ENCODE measurements at places on chromosomes 11 and 22.
A peak's percentile ranks its signal among the peaks of the same experiment; 100 is the strongest.

- no peak for DNase-seq
Measured at GRCh38 chr22:24894220-24894975, 52.1 kb downstream of the LHFPL7 start.

DNA sequence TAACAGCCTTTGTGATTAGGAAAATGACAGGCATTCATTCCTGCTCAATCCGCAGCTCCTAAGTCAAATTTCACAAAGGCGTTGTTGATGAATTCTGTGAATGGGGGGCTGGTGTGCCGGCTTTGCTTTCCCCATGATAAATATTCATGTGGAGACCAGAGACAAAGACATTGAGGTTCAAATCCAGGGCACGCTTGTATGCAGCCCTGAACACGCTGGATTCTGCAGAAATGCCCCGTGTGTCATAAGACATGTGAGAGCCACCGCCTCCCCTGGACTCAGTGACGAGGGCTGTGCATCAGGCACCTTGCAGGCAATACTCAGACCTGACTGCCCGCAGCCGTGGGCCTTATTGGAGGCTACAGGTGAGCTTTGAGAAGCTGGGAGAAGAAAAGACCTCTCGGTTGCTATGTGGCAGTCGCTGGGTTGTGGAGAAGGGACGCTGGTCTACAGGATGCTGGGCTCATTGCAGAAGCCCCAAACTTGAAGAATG lies 906.2 kb downstream of the BRD1 start:
- DNase-seq: no peak

DNA sequence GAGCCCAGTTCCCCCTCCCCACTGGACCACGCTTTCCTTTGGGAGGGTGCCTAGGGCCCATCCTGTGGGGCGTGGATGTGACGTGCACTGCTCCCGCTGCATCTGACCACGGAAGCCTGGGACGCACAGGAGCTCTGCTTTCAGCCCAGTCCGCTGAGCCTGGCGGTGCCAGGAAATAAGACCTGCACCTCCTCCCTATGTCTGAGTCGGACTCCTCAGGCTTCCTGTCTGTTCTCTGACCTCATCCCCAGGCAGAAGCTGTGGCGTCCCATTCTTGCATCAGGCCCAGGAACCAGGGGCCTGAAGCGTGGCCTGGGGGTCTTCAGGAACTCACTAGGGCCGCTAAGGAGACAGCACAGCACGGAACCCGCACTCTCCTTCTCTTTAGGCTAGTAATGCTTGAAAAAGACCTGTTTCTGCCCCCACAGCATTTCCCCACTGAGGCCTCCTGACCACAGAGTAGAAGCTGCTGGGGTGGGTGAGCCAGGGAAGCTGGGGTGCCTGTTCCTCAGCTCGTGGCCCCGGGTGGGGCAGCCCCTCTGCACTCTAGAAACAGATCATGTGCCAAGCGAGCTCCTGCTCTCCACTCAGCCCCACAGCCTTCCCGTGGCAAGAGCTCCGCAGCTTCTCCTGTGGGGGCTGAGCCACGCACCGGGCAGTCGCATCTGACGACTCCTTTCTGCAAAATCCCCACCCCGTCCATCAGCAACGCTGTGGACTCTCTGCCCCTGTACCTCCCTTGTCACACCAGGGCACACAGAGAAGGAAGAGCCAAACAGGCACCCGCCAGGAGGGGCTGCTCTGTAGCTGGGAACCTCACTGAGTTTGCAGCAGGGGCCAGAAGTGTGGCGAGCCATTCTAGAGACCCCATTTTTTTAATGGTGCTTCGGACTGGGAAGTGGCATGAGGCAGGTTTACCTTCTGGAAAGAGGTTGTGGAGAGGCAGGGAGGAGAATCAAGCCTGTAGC lies 22.6 kb downstream of the MOV10L1 start:
- DNase-seq: no peak

DNA sequence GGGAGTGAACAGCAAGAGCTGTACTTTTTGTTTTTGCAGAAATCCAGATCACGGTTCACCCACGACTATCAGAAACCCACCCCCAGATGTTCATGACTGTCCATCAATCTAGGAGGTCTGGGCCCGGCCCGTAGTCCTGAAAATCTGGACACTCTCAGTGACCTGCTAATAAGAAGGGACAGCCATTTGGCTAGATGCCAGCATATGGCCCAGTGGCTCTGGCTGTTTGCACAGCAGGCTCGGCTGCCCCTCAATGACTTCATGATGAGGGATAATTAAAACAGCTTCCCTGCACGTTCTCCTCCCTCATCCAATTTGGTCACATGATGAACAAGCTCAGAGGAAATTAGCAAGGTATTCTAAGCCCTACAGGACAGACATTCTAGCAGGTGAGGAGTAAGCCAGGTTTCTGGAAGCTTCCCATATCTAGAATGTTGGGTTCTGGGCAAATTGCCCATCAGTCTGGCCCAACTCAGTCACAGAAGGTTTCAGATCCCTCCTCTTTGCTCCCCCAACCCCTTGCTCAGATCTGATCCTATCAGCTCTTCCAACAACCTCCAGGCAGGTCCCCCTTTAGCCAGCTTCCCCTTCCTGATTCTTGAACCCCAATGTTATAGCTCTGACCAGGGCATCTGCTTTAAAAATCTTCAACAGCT lies 397.3 kb downstream of the SHANK2 start:
- no peak for DNase-seq

DNA sequence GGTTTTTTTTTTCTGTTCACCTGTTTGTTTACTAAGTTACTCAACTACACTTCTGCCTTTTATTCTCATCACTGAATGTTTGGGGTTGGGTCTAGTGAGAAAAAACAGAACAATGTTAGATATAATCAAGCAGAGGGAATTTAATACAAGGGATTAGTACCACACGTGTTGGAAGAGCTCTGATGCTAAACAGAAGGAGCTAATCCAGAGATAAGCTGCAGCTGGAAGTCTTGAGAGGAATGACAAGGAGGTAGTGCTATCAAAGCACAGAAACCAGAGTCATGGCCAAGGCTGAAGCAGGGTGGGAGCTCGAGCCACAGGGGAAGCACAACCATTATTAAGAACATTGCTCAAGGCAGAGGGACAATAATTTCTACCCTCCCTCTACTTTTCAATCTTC lies 604.1 kb upstream of the ANO5 start:
- DNase-seq: no peak

GRCh38 chr22:47779474-47779873 lies 1017.0 kb downstream of the TBC1D22A start:
- DNase-seq: no peak

DNA sequence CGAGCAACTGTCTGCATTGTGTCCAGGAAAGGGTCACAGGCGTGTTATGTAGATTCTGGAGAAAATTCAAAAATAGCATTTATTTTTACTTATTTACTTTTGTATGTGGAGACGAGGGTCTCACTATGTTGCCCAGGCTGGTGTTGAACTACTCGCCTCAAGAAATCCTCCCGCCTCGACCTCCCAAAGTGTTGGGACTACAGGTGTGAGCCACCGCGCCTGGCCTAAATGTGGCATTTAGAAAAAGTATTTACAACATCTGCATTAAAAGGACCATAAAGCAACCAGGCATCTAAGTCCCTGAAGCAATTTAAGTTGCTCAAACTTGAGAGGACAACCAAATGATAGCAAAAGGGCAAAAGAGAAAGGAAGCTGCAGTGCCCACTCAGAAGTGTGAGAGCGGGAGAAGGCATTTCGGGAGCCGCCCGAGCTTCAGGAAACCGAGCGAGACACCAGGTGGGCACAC lies 595 bp downstream of the TRIM66 start:
- DNase-seq: no peak

DNA sequence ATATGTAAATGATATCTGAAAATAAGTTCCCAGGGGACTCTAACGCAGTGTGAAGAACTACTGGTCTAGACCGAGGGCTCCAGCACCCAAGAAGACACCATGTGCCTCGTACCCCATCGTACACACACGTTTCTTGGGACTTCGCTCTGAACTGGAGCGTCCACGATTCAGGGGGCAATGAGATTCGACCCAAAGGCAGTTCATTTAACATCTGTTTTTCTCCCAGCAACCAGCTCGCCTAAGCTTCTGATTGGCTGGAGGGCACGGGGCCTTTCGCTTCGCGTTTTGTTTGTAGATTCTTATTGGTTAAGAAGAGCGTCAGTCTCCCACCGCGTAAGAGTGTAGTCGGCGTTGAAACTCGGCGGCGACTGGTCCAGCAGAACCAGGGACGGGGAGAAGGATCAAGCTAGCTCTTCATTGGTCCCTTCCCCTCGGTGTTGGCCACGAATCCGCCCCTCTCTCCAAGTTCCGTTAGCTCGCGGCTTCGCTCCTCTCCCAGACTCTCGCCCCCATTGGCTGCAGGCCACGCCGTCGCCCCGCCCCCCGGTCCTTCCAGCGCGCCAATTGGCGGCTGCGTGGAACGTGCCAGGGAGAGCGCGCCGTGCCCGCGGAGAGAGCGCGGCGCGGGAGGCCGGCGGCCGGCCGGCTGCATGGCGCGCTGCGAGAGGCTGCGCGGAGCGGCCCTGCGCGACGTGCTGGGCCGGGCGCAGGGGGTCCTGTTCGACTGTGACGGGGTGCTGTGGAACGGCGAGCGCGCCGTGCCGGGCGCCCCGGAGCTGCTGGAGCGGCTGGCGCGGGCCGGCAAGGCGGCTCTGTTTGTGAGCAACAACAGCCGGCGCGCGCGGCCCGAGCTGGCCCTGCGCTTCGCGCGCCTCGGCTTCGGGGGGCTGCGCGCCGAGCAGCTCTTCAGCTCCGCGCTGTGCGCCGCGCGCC lies at the start of gene PDXP:
TSS of gene PDXP (plus strand) at position 591 of the 933 bp plus-strand sequence. CDS start at position 651, 60 bp downstream.
- peak; percentile 99 for DNase-seq

- DNase-seq: no peak
Measured at GRCh38 chr22:47550524-47551430, 788.3 kb downstream of the TBC1D22A start.

GRCh38 chr22:19036523-19037273 lies 85.5 kb downstream of the DGCR2 start:
- no peak for DNase-seq

- DNase-seq: no peak
Measured at GRCh38 chr11:132095230-132096131, 725.1 kb downstream of the NTM start.

GRCh38 chr22:18048441-18048898 lies 24.1 kb upstream of the MICAL3 start:
- DNase-seq: no peak

GRCh38 chr11:60129853-60130252 lies 41.4 kb downstream of the MS4A2 start:
- DNase-seq: no peak

GRCh38 chr22:44172370-44173108 lies 8.2 kb upstream of the PARVG start:
- DNase-seq: no peak

- no peak for DNase-seq
Measured at GRCh38 chr11:107821199-107821927, 37.2 kb downstream of the SLC35F2 start.

GRCh38 chr22:43449205-43449830 lies 37.5 kb downstream of the MPPED1 start:
- no peak for DNase-seq

DNA sequence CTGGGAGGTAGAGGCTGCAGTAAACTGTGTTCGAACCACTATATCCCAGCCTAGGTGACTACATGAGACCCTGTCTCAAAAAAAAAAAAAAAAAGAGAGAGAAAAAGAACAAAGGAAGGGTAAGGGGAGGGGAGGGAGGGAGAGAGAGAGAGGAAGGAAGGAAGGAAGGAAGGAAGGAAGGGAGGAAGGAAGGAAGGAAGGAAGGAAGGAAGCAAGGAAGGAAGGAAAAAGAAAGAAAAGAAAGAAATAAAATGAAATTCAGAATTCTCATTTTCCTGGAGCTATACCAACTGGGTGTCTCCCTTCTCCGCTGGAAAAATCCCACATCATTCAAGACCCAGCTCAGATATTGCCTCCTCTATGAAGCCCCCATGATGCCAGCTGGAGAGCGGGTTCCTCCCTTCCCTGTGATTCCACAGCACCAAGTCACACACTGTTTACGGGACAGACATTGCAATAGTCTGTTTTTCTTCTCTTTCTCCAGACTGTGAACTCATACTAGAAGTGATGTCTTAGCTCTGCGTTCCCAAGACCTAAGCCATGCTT lies 3.0 kb upstream of the PPFIA1 start:
- no peak for DNase-seq

- no peak for DNase-seq
Measured at GRCh38 chr22:37069319-37069718, 17.8 kb downstream of the KCTD17 start.

DNA sequence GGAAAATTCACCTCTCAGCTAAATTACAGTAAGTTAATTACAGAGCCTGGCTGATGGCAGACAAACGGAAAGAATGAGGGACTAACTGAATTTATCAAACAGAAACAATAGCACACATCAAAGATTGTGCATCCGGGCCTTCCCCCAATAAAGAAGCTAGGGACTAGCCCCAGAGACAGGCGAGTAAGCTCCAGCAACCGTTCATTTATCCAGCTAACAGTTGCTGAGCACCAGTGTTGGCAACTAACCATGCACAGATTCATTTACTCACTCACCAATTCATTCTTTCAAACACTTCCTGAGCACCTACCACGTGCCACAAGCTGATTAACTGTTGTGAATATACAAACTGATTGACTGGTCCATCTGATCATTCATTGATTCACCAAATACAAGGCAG lies 51.2 kb downstream of the SMCO4 start:
- DNase-seq: no peak

DNA sequence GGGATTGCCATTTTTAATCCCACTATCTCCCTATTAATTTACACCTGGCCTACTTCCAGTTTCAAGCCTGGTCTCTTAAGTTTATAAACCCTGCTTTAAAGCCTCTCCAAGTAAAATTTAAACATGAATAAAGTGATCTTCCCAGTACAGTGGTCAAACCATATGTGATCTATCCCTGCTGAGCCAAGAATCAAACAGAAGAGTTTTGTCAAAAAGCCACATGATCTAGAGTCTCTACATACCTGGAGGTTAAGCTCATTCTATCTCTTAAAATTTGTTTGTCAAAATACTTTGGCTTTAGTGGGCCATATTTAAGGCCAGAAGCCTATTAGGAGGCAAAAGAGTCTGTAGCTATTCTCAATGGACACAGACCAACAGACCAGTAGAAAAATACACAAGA lies 42.9 kb upstream of the DDI1 start:
- no peak for DNase-seq

DNA sequence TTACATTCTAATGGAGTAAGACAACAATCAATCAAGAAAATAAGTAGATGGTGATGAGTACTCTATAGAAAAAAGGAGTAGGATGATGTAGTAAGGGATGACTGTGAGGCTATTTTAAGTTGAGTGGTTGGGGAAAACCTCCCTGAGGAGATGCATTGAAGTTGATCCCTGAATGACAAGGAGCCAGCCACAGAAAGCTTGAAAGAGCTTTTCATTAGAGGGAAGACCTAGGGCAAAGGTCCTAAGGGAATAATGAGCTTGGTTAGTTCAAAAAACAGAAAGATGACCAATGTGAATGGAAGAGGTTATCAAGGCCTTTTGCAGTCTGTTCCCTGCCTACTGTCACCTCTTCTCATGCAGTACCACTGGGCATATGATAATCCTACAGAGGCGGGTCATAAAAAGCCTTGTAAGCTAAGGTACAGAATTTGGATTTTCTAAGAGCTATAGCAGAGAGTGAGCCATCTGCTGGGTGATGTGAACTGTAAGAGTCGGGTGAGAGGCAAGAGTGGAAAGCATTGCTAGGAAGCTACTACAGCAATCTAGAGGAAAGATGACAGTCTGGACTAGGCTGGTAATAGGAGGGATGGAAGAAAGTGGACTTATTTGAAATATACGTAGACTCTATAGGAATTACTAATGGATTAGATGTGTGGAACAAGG lies 3.1 kb downstream of the PPP2R1B start:
- DNase-seq: no peak
